Vagina (tissue), 2 donors: ENCODE measurements at places on chromosomes 12 and 14.

GRCh38 chr14:20608383-20609110 lies 17.4 kb upstream of the RNASE12 start:
- no peak for DNase-seq

DNA sequence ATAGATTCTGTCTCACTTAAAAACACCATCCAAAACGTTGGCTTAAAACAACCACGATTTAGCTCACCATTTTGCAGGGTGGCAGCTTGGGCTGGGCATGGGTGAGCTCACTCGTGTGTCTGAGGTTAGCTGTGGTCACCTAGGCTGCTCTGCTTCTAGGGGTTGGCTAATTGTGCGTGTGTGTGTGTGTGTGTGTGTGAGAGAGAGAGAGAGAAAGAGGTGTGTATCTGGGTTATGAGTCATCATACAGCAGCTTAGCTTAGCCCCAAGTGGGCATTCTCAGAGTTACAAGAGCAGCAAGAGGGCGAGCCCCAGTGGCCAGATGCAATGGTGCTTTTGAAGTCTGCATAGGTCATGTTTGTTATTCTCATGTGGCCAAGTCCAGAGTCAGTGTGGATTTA lies 6.0 kb downstream of the FBXW8 start:
- no peak for DNase-seq

DNA sequence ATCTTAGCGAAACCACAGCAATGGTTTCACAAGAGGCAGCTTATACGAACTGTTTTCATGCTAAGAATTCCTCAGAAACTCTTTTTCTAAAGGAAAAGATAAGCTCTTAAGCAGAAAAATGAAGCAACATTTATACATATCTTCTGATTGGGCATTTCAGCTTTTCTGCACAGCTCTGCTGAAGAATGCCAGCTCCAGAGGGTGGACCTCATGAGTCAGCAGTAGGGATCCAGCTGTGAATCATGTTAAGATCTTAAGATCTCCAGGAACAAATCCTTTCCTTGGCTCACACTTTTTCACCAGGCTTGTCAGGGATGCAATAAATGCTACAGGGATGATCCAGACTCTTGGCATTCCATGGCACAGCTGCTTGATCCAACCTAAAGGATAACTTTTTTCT lies 477.1 kb upstream of the CCDC196 start:
- no peak for DNase-seq

DNA sequence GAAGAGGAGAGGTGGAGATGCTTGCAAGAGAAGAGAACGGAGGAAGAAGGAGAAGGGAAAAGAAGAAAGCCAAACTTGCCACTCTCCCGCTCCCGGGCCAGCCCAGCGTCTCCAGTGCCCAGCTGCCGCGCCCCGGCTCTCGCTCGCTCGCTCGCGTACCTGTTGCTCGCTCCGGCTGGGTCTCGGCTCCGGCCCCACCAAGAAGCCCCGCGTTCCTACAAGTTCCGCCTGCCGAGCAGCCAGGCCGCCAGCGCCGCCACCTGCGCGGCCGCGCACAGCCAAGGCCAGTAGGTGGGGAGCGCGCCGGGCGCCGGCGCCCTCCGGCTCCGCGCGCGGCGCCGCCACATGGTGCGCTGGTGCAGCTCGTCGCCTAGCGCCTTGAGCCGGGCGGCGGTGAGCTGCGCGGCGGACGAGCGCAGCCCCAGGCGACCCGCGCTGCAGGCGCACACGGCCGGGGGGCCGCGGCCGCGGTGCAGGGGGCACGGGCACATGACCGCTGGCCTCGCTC lies 370 bp downstream of the HRK start:
- no peak for DNase-seq
